ENCODE measurements at places on chromosomes 3 and 15.

DNA sequence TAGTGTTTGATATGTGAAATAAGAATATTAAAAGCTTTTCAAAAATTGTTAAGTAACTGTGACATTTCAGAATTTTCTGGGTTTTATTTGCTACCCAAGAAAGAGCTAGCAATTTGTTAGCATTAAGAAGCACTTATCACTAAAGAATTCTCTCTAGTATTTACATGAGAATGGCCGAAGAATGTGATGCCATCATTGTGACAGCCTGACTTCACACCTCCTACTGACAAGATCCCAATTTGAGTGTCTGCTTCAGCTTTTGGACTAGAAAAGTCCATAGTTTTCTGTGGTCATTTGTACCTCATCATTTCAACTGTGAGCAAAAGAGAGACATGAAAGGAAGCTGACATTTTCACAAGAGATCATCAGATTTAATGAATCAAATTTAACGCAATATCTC is 548.1 kb upstream of the AGTR1 start:
- no peak for DNase-seq

- DNase-seq: no peak
Measured at GRCh38 chr15:78681281-78682003, 40.4 kb upstream of the CHRNB4 start.

GRCh38 chr3:111851511-111851954 is 7.5 kb upstream of the PHLDB2 start:
- no peak for DNase-seq

- DNase-seq: no peak
Measured at GRCh38 chr3:153070511-153070868, 91.5 kb upstream of the RAP2B start.

- DNase-seq: no peak
Measured at GRCh38 chr15:40449275-40449674, 8.5 kb downstream of the BAHD1 start.
